ENCODE measurements at places on chromosomes 16 and 17. TPM values are rescaled to one million over a fixed set of nuclear protein-coding genes. Genes with fewer than 3 reads are reported as not detected.

HBQ1 gene
- not detected for total RNA-seq

GLTPD2 gene
- not detected for total RNA-seq

DLX4 gene
- not detected for total RNA-seq

PMP22 gene
- 38.0 TPM for total RNA-seq

SYT17 gene
- under 0.01 TPM for total RNA-seq

RAB37 gene
- 0.32 TPM for total RNA-seq

DNA sequence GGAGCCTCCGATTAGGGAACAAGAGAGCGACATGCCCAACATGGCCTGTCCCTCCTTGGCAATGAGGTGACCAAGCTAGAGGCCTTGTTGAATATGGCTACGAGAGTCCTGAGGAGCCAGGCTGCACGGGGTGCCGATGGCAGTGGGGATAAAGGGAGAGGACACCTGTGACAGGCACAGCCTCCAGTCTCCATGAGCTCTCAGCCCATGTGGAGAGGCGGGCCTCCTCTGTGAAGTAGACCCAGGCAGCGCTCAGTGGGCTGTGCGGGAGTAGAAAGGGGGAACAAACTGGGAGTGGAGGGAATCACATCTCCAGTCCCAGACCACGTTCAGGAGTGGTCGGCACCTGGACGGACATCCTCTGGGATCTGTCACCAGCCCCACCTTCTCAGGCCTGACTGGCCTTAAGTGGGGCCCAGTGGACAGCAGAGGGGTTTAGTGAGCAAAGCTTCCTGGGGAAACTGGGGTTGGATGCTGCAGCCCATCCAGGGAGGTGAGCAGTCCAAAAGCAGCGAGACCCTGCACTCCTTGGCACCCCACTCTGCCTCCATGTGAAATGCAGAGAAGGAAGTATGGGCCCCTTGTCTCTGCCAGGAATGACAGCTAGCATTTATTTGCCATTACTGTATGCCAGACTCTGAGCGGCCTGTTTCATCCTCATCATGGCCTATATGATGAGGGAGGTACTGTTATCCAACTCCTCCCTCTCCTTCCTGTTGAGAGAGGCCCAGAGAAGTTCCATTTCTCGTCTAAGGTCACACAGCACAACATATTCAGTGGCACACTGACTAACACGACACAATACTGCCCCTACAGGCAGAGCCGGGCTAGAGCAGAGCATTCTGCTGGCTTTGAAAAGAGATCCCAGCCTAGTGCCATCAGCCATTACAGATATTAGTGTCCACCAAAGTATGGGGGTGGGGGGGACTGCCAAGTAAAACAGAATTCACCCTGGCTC, 4.5 kb upstream of the TMEM92 start:
- peak; percentile 86 for DNase-seq

- DNase-seq: no peak
Observed at GRCh38 chr16:86045591-86045971, 146.6 kb downstream of the IRF8 start.

DNA sequence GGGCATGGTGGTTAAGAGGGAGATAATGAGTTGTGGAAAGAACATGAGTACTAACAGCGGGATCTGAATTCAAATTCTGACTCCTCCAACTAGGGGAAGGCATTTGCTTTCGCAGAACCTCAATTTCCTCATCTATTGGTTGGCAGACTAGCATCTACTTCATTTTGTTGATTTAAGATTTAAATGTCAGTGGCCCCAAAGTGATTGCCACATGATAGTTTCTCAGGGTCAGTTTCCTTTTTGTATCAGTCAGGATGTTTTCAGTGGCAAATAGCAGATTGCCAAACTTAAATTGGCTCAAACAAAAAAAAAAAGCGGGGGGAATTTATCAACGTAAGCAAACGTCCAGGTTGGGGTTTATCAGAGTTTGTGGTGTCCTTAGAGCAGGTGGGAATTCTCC, 25.1 kb upstream of the NOS2 start:
- DNase-seq: no peak

- no peak for DNase-seq
Observed at GRCh38 chr17:28533091-28533807, 19.2 kb downstream of the UNC119 start.

- no peak for DNase-seq
Observed at GRCh38 chr17:77164483-77165091, 23.8 kb downstream of the SEC14L1 start.

DNA sequence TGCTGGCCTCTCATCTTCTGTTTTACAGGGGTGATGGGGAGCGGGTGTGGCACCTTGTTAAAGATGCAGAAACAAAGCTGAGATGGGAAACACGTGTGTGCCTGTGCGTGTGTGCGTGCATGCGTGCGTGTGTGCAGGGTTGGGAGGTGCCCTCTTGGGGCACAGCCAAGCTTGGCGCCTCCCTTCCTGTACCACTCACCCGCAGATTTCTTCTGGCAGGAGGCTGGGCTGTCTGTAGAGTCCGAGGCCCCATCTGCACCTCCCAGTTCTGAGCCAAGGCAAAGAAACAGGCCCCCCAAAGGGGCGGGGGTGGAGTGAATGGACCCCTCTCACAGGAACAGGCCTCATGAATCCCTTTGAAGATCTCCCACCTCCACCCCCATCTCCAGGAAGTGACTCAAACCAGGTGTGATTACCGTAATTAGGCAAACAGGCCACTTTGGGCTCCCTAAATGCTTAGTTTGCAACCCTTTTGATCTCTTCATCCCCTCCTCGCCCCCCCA, 20.9 kb downstream of the TNS4 start:
- peak; percentile 55 for DNase-seq

DNA sequence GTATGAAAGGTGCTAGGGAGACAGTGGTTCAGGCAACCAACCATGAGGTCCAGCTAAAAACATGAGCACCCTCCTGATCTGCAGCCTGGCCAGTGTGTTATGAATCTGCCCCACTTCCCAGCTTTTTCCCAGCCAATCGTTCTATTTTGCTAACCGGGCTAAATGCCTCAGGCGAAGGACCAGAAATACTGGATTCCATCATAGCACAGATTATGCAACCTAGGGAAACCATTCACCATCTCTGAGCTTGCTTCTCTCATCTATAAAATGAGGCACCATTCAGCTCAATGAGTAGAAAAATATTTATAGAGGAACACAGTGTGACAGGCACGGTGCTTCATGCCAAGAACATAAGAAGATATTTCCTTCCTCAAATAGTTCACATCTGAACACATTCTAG, 45.2 kb upstream of the NUDT7 start:
- DNase-seq: peak; percentile 39

GRCh38 chr16:64730261-64730660, 391.6 kb downstream of the CDH11 start:
- DNase-seq: no peak

DNA sequence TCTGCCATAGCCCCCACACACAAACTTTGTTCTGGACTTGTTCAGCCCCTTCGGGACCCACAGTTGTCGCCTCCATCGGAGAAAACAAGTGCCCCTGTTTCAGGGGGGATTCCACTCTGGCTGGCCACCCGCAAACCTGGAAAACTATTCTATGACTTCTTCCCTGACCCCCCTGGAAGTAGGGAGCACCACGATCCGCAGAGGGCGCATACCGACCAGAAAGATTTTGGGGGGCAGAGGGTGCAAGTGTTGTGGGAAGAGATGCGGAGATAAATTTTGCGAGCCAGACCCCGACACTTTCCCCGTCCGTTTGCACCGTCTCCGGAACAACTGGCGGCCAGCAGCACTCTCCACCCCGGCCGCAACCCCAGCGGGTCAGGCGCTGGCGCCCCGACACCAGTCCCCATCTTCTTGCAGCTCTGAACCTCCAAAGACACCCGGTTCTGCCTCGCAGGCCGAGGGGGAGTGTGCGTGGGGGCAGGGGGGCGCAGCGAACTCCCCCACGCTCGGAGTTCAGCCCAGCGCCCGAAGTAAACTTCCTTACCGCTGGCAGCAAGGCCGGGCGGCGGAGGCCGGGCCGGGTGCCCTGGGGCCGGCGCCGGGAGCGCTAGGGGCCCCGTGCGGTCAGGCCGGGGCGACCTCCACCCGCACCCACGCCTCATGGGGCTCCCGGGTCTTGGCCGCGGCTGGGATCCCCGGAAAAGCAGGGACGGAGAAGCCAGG, 744 bp downstream of the SALL1 start:
- no peak for DNase-seq

GRCh38 chr17:77640252-77640651, 318.3 kb upstream of the TNRC6C start:
- DNase-seq: no peak

Data from fibroblast of villous mesenchyme (primary cell).